ENCODE measurements at places on chromosomes 2 and 18.

- DNase-seq: no peak
Measured at GRCh38 chr2:109384308-109385271, 229.2 kb downstream of the SEPTIN10 start.

DNA sequence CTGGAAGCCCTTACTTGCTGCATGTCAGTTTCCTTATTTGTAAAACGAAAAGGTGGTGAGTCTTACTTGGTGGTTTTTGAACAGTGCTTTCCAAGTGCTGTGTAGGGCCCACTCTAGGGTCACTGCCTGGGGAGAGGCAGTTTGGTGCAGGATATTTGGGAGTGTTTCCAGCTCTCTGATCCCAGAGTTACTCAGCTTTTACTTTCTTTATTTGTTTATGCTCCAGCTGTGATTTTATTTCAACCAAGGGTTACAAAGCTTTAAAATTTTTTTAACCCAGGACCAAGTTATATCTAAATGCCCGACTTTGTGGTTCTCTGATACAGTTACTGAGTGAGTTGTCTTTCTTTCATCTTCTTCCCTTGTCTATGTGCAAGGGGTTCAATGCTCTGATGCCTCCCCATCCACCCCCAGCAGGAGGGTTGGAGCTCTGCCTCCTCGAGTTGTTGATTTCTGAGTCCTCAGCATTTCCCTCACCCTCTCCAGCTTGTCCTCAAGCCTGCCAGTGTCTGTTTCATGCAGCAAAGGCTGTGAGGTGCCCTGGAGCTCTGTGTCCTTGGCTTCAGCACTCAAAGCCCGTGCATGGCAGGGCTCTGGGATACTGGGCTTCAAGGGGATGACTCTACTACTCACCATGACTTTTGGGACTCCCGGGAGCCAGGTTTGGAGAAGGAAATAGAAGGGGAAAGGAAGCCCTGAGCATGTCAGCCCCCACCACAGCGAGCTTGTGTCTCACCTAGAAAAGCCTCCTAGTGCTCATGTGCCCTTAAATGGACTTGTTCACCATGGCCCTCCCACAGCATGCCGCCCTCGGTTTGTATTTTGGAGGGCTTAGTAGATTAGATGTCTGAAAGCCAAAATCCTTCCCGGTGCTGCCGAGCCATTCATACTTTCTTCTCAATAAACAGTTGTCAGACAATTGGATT is 236.8 kb downstream of the SETBP1 start:
- no peak for DNase-seq

GRCh38 chr2:39469807-39470206 is 32.7 kb upstream of the MAP4K3 start:
- DNase-seq: no peak

DNA sequence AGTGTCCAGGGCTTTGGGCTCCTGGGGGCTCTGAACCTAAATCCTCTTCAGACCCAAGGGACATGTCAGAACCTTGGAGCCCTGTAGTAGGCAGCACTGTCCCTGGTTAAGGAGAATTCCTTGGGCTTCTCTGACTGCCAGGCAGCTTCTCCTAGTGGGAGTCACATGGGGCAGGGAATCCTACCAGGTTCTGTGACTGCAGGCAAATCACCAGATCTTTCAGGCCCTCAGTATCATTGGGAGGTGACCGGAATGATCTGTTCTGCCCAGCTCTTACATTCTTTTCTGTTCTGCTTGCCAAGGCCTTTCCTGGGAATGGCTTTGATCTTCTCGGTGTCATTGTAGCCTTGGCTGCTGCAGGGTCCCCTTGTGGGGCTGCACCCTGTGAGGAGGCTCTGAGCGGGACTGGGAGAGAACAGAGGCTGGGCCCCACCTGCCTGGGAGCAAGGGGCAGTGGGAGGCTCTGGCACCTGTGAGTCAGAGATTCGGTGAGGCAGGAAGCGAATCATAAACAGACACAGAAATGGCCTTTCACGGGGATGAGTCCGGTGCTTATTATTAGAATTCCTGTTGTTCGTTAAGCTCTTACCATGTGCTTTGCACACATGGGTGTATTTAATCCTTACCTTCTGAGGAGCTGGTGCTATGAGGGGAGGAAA is 14.1 kb downstream of the CEP68 start:
- DNase-seq: no peak

GRCh38 chr2:153287109-153287801 is 191.3 kb downstream of the RPRM start:
- DNase-seq: peak; percentile 10

DNA sequence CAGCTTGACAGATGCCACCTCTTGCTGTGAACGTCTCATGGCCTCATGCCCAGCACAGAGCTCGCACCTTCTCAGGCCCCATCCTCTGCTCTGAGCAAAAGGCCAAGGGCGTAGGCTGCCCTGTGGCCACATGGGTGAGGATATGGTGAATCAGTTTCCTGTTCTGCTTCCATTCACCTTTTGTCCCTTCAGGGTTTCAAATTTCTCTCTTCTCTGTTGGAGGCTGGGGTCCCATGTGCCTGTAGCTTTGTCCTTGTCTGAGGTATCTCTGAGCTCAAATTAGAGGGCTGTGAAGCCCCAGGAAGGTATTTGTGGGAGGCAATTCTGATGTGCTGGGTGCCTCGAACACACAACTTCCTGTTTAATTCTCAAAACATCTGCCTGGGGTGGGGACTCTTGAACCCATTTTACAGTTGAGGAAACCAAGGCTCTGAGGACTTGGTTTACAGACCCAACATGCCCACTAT is 29.0 kb downstream of the ZAP70 start:
- no peak for DNase-seq

DNA sequence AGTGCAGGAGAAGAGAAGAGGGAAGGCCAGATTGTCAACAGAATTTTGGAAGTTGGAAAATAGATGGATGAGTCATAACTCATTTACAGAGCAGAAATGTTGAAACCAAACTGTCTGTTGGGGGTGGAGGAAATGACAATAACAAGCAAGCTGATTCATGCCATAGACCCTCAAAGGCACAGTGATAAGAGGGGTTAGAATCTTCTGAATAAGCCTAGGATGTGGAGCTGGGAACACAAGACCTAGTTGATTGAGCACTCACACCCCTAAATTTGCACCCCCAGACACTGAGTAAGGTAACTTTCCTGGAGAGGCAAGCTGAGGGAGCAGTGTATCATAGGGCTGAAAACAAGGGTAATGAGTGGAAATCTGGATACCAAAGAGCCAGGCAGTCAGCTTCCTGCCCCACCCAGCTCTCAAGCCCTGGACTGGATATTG is 141.4 kb downstream of the SCG2 start:
- DNase-seq: no peak

GRCh38 chr2:212882626-212883025 is 268.8 kb downstream of the IKZF2 start:
- DNase-seq: no peak

- no peak for DNase-seq
Measured at GRCh38 chr2:100673691-100674485, 111.1 kb downstream of the PDCL3 start.

GRCh38 chr2:184049566-184049965 is 548.8 kb upstream of the ZNF804A start:
- DNase-seq: no peak

GRCh38 chr18:77607087-77607486 is 357.4 kb downstream of the GALR1 start:
- DNase-seq: no peak

- DNase-seq: no peak
Measured at GRCh38 chr18:26119246-26119645, 14.4 kb upstream of the PSMA8 start.

DNA sequence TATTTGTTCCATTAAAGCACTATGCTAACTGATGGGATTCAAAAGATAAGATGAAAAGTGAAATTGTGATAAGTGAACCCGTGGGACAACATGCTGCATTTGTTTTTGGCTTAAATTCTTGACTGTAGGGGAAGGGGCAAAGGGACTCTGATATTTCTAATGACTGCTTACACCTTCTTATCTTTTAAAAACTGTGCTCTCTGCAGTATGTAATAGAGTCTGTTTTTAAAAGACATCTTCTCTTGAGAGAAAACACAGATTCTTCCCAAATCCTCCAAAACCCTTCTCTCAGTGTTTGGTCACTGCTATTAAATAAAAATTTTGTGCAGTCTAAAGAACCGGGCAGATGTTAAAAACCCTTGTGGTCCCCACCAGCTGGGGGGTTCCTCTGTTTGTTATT is 327.8 kb upstream of the FANCL start:
- no peak for DNase-seq

GRCh38 chr2:32484937-32485336 is 128.1 kb downstream of the BIRC6 start:
- DNase-seq: no peak

GRCh38 chr2:148555622-148556294 is 88.8 kb upstream of the EPC2 start:
- DNase-seq: no peak

DNA sequence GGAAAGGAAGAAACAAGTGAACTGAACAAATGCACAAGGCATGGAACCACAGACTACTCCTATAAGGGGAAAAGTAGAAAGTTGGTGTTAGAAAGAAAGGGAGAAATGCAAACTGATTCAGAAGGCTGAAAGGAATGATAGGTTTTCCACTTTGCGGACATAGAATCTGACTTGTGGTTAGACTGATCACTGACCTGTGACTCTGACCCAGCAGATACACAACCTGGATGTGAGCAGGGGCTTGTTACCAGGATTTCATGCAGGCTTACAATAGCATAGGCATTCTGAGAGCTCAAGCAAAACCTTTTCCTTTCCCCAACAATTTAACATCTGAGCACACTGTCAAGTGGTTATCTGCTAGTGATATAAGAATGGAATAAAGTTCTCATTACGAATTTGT is 237.0 kb upstream of the CDH20 start:
- DNase-seq: no peak

DNA sequence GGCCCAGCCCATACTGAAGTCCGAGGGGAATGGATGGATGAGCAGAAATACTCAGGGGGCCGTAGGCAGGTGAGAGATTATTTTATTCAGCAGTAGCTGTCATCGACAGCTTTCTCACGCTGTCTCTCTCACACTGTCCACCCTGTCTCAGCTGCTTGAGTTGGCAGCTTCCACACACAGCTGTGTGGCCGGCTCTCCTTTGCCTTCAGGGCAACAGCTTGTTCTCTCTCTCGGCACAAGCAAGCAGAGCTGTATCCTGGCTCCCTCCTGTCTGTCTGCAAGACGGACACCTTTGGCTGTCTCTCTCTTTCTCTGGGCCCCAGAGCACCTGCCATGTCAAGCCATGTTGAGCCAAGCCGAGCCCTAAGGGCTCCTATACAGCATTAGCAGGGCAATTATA is 9.8 kb upstream of the PAPOLG start:
- DNase-seq: no peak

DNA sequence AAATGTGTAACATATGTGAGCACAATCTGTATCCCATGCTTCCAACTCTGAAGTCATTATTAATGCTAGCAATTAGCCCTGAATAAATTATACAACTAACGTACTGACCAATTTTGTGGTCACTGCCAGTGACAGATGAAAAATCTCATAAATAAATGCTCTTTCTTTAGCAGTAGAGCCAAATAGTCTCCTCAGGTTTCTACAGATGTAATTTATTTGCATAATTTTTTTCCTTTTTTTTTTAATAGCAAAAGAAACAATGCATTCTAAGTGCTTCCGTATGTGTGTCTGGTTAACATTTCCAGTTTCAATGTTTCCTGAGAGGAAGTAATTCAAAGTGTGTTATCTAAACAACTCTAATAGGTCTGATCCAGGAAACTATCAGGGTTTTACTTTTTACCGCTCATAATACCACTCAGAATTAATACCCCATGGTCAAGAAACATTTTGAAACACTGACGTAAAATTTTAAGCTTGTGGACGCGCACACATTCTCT is 108.4 kb downstream of the MEP1B start:
- no peak for DNase-seq

DNA sequence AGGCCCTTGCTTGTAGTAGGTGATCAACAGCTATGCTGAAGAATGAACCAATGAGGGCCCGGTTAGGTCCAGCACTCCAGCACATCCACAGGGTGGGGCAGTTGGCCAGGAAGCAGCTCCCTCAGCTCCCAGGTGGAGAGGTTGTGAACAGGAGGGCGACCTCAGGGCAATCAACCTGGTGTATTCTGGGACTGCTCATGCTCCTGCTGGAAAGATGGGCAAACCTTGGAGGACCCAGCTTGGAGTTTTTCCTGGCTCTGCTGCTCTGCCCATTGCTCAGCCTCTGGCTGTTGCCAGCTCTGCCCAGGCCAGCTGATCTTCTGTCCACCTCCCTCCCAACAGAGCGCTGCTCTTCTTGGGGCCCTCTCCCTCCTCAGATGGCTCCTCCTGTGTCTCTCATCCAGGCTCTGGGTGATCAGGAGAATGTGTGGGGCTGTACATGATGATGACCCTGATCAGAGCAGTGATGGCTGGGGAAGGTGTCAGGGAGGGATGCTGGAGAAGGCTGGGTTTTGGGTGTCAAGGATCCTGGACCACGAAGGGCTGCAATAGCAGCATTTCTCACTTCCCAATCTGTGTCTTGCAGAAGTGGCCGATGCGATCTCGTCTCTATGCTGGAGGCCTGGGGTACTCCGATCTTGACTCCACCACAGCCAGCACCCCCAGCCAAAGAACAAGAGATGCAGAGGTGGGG is 3.4 kb downstream of the TCF23 start:
- DNase-seq: no peak

- no peak for DNase-seq
Measured at GRCh38 chr2:37752766-37753165, 81.3 kb upstream of the CDC42EP3 start.

Data from SK-N-DZ (cell line).